ENCODE measurements at places on chromosomes 4 and X.

GRCh38 chrX:110133735-110134370 is 130.9 kb downstream of the TMEM164 start:
- H3K36me3 ChIP-seq = no peaks in the 10 kb centered on the region
- H3K4me1 ChIP-seq = no peaks in the 10 kb centered on the region
- no peak overlapping the region for H3K4me3 ChIP-seq
- DNase-seq = no peak
- no peak overlapping the region for H3K27ac ChIP-seq

GRCh38 chrX:71215338-71215912 is 7.6 kb upstream of the GJB1 start:
- no peak overlapping the region for H3K4me3 ChIP-seq
- no peaks in the 10 kb centered on the region for H3K4me1 ChIP-seq
- H3K27ac ChIP-seq = no peak overlapping the region
- no peaks in the 10 kb centered on the region for H3K36me3 ChIP-seq
- no peaks in the 10 kb centered on the region for H3K27me3 ChIP-seq

- no peak overlapping the region for H3K4me3 ChIP-seq
- no peak overlapping the region for H3K27ac ChIP-seq
- H3K27me3 ChIP-seq = no peaks in the 10 kb centered on the region
- H3K4me1 ChIP-seq = no peaks in the 10 kb centered on the region
These were observed 901.0 kb downstream of the FAT4 start for GRCh38 chr4:126215759-126216158.

GRCh38 chr4:181745933-181746625 is 497.1 kb upstream of the TENM3 start:
- no peaks in the 10 kb centered on the region for H3K36me3 ChIP-seq
- no peak for DNase-seq
- H3K4me3 ChIP-seq = no peak overlapping the region
- no peaks in the 10 kb centered on the region for H3K27me3 ChIP-seq
- no peak overlapping the region for H3K27ac ChIP-seq

GRCh38 chr4:41285864-41286235 is 29.1 kb downstream of the UCHL1 start:
- no peak for DNase-seq
- no peak overlapping the region for H3K27ac ChIP-seq
- H3K27me3 ChIP-seq = no peaks in the 10 kb centered on the region
- peaks cover 5% of the 10 kb centered on the region for H3K4me1 ChIP-seq
- H3K36me3 ChIP-seq = no peaks in the 10 kb centered on the region

All from heart right ventricle (tissue), 16 donors.